NCI-H1105 (cell line): ENCODE measurements at places on chromosomes 7 and 10.

DNA sequence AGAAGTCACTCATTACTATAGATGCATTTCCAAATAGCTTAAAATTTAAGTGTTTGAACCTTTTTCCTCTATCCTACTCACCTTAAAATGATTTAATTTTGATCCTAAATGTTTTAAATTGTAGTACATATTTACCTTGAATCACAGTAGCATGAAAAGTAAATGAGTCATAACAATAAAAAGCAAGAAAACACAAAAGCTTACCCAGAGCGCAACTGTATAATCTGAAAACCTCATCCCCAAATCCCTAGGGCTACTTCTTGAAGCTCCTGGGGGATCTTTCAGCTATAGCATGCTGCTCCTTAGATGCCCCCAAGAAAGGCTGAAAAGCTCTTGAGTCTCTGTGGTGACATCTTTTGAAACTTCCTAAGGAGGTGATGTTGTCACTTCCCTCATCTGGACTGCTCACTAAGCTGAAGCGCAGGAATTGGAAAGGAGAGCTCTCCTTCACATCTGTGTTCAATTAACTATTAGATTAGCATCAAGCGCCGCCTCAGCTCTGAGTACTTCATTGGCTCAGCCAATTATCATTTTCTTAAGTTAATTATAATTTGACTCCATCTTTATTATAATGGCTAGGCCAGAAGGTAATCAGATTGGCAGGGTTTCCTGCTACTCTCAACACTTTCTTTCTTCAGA, 60.2 kb downstream of the SEMA3E start:
- DNase-seq: no peak

DNA sequence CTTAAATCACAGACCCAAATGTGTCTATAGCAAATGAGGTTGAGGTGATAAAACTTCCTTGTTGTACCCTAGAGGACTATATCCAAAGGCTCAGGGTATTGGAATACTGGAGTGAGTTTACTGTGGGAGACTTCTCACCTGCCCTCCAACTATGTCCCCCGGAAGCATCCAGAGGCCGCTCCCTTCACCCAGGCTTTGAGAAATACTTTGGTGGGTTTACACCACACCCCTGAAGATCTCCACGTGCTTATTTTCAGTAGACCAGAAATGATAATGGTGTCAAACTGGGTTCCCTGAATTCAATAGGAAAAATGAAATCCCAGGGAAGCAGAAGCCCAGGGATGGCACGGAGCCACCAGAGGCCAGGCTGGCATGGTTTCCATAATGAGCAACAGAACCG, 31.3 kb upstream of the NANOS1 start:
- DNase-seq: no peak

- no peak for DNase-seq
These were observed 45.5 kb upstream of the CCDC3 start for GRCh38 chr10:13046851-13047528.

GRCh38 chr10:132925071-132925561, 17.3 kb downstream of the CFAP46 start:
- no peak for DNase-seq

DNA sequence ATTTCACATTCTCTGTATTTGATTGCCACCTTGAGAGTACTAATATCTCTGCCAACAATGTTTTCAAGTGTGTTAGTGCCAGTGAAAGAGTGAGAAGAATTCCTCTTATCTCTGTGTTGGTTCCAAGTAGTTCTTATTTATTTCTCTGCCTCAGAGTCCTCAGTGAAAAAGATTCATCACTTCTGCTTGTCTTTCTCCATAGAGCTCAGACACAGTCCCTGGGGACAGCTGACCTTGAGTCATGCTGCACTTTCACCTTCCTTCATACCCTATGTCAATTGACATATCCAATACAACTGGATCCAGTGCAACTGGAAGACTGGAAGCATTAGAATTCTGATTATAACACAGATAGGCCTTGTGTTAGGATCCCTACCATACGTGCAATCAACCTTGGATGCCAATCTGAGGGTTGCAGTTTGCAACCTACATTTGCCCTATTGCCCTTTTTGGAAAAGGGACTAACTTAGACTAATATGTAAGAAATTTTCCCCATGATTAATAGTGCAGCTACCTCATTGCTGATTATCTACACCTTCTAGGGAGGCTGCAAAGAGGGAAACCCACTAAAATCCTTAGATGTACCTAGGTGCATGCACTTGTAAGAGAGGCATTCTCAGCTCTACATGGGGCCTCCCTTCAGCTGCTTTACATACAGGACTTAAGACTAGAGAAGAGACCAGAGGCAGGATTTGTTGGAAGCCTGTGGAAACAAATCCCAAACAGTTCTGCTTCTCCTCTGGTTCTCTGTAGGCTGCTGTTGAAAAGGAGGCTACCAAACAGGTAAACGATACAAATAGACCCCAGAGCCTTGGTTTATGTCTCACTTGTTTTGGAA, 8.4 kb downstream of the IFIT2 start:
- no peak for DNase-seq

GRCh38 chr7:76346778-76347177, 12.0 kb downstream of the YWHAG start:
- DNase-seq: no peak

DNA sequence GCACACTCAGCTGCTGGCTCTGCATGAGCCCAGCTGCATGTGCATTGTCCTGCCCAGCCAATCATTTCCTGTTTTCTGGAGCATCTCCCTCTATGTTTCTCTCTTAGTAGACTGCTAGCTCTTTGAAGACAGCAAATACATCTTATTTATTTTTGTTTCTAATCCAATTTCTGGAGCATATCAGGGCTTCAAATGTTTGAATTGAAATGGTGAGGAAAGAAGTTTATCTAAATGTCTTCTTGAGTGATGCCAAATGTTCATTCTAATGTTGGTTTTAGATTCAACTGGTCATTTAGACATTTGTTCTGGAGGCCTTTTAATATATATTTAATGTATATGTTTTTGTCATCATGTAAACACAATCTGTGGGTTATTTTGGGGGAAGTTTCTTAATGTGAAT, 141.9 kb downstream of the DNAJB9 start:
- no peak for DNase-seq

- no peak for DNase-seq
These were observed 696.3 kb upstream of the C7orf33 start for GRCh38 chr7:147894271-147894670.

DNA sequence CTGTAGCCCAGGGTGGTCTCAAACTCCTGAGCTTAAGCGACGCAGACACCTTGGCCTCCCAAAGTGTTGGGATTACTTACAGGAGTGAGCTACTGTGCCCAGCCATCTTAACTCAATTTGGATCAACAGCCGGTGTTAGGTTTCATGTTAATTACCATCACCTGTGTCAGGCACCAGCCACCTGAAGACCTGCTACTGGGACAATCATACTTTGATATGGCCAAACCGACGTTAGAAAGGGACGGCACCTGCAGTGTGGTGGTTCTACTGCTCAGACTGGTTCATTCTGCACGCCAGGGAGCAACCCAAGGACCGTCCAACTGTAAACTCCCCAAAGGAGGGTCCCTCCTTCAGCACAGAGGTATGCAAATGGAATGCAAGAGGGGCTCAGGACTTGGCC, 74.2 kb upstream of the CYTH3 start:
- peak; percentile 25 for DNase-seq

DNA sequence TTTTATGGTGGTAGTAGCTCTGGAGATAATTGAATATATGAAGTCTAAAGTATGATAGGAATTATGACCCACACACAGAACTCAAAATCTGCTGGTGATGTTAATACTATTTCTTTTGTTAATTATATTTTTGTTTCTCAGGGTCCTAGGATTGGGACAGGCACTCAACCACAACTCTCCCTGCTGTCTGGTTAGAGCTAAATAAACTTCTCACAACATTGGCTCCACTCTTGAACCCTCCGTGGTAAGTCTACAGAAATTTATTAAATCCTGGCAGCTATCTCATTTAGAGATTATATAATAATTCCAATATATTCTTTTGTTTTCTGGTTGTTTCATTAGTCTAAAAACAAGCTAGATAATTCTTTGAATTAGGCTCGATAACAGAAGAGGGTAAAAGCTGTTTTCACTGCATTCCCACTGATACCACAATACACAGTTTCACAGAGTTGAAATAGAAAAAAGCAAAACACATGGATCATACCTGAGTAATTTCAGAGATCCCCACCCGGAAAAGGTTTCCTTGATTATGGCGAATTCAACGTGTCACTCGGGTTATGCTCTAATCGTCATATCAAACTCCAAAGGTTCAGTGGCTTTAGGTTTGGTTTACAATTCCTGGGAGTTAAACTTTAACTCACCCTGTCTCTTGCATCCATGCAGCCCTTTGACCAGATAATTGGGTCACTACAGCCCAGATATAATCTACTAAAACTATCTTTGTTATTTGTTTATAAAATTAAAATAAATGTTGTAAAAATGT, at the start of gene A1CF:
A1CF (minus strand) TSS at position 531 of the 763 bp plus-strand sequence. CDS start 25,687 bp downstream, outside the sequence.
- no peak for DNase-seq

DNA sequence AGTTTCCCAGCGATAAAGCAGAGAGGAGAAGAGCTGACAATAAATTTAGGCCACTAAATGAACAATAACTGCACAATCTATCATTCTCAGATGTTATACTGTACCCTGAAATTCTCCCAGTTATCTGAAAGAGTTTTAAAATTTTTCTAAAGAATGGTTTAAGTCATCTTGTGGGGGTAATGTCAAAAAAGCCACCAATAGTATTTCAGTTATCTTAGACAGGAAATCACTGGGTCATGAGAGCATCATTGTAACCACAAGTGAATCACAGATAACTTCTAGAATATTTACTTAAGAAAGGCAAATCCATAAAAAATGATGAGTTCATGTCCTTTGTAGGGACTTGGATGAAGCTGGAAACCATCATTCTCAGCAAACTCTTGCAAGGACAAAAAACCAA, 147.1 kb downstream of the DNAJB9 start:
- DNase-seq: no peak

- DNase-seq: no peak
These were observed 68.1 kb upstream of the NPTX2 start for GRCh38 chr7:98548971-98549370.

- no peak for DNase-seq
These were observed 21.4 kb upstream of the SCIN start for GRCh38 chr7:12549106-12549505.

DNA sequence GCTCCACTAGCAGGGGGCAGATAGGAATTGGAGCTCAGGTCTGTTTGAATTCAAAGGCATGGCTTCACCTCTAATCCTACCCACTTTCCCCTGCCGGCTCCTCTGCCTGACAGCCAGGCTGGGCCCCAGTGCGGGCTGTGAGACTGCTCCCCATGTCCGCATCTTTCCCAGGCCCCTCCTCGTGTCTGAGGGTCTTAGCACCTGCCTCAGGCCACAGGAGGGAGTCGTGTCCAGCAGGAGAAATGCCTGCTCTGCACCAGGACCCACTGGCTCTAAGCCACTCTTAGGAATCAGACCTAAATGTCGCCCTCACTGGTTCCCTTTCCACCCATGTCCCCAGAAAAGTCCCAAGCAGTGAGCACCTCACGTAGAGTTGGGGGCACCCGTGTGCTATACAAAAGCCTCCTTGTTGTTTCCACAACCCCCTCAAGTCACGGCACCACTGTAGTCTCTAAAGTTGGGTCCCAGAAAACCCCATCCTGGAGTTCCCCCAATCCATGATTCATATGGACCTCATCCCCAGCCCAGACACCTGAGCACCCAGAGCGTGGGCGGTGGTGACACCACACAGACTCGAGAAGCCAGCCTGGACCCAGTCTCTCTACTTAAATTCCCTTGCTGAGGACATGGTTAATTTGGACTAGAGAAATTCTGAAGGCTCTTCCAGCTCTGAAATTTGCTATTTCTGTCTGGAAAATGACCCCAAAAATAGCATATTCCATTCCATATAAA, 466.4 kb upstream of the ZMIZ1 start:
- no peak for DNase-seq

- DNase-seq: peak; percentile 65
These were observed 38.6 kb upstream of the RSBN1L start for GRCh38 chr7:77657427-77658224.

GRCh38 chr10:108445746-108446145, 1281.2 kb upstream of the SORCS1 start:
- no peak for DNase-seq

DNA sequence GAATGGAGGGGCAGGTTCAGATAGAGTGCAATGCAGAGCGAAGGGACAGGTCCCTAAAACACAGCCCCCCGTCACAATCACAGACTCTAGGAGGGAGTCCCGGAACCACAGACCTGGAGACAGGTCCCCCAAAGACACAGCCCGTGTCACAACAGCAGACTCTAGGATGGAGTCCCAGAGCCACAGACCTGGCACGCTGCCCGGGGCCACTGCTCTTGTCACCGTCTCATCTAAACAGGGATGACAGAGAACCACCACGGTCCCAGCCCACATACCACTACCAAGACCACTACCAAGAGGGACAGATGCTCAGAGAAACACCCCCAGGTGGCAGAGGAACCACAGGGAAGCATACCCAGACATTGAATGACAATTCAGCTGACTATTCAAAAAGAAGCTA, 183.9 kb downstream of the TCERG1L start:
- no peak for DNase-seq

DNA sequence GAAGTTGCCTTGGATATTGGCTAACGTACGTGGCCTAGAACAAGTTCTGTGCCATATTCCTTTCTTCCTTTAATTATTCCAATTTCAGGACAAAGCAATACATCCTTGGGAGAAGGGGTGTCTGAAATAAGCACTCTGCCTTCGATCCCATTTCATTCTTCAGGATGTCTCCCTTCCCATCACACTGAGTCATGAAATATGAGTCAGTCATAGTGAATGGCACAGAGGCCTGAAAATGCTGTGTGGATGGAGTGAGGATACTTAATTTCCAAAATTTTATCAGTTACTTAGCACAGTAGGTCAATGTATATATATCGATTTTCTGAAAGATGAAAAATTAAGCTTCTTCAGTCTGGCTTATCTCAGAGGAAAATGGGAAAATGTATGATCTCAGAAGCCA, 19.5 kb downstream of the EVX1 start:
- no peak for DNase-seq

DNA sequence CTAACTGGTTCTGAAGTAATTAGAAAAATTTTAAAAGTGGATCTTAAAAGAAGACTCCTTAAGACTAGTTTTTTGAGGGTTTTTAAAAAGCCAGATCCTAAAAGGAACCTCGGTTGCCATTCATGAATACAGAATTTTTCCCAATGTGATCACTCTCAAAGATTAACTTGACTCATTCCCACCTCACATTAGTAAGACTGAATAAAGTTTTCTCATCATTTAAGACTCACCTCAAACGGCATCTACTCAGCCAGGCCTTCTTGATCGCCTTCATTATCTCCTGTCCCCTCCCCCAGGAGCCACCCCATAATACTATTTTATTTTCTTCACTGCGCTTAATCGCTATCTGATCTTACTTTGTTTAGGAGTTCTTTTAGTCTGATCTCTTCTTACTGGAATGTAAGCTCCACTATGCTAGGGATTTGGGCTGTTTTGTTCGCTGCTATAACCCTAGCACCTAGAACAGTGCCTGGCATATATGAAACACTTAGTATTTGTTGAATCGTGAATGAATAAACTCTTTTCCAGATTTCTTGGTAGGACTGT, 55.9 kb upstream of the PCGF5 start:
- DNase-seq: no peak
